A549 (cell line): ENCODE measurements at places on chromosomes 3 and 15.

DNA sequence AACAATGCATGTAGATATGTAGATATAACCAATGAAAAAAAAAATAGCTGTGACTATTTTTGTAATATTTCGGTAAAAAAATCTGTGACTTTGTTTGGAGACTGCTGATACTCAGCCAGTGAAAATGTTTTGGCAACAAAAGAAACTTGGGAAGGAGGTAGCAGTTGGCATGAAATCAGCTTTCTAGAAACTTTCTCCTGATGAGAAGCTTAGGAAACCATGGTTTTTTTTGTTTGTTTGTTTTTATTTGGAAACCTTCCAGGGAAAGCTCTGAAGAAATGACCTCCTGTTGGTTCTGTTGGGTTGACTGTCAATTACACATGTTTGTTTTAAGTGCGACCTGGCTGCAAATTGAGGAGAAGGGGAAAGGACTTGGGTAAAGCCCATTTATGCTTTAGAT lies 445.9 kb downstream of the UNC13C start:
- DNase-seq: no peak

GRCh38 chr3:24828551-24828950 lies 333.9 kb upstream of the THRB start:
- no peak for DNase-seq

- DNase-seq: no peak
Measured at GRCh38 chr3:104846270-104846669, 520.4 kb upstream of the ALCAM start.

DNA sequence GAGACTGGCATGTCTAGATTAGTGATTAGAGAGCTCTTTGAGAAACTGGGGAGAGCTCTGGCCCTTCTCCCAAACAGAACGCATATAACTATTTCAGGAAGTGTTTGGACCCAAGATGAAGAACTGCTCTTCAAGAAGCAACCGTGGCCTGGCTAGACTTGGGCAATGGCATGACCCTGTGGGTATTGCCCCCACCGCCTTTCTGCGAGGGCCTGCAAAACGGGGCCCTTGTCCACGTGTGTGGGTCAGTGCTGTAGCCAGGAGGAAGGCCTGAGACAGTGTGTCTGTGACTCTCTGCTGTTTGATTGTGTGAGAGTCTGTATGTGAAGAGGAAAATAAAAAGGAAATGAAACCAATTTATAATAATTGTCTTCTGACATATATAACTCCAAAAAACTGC lies 42.5 kb downstream of the EEFSEC start:
- DNase-seq: no peak

- no peak for DNase-seq
Measured at GRCh38 chr15:75178171-75178937, 23.3 kb upstream of the C15orf39 start.

GRCh38 chr3:89560568-89560967 lies 453.1 kb downstream of the EPHA3 start:
- no peak for DNase-seq

DNA sequence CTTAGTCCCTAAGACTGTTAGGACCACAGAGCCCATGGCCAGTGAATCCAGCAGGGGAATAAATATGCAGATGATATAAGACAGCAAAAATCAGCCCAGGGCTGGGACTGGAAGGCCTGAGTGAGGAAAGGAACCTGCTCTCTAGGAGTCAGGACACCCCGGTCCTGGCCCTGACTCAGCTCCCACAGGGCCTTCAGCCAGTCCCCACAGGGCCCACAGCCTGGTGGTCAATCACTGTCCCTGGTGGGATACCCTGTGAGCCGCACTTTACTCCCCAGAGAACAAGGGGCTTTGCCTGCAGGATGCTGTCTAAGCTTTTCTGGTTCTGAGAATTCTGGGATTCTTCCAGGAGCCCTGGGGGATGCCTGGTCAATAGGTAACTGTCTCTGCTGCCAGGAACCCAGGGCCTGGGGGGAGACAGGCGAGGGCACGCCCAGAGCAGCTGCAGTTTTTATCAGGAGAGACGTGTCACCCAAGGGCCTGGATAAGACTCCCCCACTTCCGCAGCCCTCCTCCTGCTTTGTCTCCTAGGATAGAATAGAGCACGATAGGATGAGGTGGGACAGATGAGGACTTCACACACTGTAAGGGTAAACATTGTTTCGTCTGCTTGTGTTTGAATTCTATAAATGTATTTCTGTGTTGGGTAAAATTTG lies 49.5 kb upstream of the MCF2L2 start:
- no peak for DNase-seq

DNA sequence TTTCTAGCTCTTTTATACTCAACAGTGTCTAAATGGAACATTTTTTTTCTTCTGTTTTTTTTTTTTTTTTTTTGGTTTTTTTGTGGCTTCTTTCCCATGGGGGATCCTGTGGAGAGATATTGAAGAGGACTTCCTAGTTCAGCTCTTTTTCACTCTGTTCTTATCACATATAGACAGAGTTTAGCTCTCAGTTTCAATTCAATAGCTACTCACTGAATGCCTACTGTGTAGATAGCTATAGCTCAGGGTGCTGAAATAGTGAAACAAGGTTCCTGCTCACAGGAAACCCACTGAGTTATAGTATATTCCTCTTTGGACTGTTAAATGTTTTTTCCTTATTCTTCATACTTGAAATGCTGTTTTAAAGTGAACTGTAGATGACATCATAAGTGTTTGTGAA lies 918.8 kb downstream of the CADM2 start:
- no peak for DNase-seq

DNA sequence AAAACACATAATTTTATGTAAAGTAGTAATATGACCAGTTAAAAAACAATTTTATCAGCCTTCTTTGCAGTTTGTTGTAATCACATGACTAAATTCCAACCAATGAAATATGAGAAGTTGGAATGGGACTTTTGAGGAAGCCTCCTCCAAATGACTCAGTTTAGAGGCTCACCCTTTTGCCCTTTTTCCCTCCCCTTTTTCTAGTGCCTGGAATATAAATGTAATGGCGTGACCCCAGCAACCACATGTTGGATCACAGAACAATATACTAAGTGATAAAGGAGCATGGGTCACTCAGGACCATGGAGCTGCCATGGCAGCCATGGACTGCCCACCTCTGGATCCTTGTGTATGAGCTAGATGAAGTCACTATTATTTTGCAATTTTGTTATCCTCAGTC lies 48.8 kb upstream of the HEG1 start:
- no peak for DNase-seq

DNA sequence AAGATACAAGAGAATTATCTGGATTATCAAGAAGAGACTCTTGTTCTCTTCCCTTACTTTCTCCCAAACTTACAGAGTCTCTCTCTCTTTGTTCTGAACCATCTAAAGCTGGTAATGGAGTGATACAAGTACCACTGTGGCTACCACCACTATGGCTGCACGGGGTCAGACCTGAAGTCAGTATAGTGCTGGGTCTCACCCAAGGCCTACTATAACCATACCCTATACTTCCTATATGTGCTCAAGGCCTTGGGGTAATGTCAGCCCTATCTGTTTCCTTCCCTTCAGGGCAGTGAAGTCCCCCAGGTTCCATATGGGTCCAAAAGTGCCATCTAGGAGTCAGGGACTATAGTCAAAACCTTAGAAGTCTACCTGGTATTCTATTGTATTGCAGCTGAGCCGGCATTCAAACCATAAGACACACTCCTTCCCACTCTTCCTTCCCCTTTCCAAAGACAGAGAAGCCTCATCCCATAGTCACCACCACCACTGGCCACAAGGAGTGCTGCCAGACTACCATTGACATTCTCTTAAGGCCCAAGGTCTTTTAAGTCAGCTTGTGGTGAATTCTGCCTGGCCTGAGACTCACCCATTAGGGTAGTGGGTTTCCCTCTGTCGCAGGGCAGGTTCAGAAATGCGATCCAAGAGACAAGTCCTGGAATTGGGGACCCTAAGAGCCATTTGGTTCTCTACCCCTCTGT lies 615.0 kb upstream of the NECTIN3 start:
- no peak for DNase-seq

DNA sequence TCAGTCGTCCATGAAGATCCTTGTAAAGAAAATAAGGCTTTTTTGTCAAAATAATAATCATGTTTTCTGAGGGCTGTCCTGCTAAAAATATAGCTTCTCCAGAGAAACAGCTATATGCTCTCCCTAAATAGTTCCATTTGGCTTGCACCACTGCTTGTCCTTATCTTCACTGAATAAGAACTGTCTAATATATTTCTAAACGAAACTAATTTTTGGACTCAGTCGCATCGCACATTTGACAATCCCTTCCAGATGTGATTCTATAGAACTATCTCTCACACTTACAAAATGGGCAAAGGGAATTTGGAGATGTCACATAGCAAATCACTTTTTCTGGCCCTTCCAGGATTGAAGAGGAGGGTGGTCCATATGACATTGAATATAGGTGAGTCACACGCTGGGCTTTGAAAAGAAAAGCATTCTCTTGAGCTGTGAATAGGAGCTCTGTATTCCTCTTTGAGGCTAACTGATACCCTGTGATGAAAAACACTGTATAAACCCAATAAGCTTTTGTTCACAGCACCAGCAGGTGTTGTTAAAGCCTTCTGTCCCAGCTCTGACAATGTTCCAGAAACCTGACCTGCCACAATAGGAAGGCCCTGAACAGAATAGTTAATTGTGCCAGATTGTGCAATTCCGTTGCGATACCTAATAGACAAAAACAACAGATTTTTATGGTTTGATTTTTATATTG lies 1144.2 kb downstream of the ROBO2 start:
- DNase-seq: no peak

DNA sequence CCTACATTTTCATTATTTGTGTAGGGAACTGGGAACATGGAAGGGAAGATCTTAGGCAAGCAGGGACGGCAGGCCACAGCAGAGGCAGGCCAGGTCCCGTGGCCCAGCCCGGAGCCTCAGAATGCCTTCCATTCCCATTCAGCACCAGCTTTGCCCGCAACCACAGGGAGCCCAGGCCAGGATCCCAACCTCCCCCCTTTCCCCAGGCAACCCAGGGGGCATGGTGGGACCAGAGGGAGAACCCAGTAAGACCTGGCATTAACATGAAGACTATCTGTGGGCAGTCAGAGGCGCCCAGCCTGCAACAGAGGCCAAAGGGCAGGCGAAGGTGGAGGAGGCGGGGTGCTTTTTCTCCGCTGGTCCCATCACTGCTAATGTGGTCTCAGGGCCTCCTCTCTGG lies 135.6 kb downstream of the TPRA1 start:
- no peak for DNase-seq

GRCh38 chr3:123302961-123303360 lies 101.2 kb downstream of the SEC22A start:
- no peak for DNase-seq

GRCh38 chr15:91553196-91553854 lies 300.2 kb upstream of the SLCO3A1 start:
- DNase-seq: no peak

DNA sequence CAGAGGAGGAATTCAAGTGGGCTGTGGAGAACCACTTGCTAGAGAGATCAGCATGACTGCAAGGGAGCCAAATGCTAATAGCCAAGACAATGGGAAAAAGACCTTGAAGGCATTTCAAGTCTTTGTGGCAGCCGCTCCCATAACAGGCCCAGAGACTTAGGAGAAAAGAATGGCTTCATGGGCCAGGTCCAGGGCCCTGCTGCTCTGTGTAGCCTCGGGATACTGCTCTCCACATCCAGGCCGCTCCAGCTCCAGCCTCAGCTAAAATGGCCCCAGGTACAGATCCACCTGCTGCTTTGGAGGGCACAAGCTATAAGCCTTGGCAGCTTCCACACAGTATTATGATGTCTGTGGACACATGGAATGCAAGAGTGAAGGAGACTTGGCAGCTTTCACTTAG lies 157.7 kb downstream of the NECTIN3 start:
- DNase-seq: no peak

GRCh38 chr3:194808640-194809097 lies 123.0 kb downstream of the FAM43A start:
- peak; percentile 13 for DNase-seq

DNA sequence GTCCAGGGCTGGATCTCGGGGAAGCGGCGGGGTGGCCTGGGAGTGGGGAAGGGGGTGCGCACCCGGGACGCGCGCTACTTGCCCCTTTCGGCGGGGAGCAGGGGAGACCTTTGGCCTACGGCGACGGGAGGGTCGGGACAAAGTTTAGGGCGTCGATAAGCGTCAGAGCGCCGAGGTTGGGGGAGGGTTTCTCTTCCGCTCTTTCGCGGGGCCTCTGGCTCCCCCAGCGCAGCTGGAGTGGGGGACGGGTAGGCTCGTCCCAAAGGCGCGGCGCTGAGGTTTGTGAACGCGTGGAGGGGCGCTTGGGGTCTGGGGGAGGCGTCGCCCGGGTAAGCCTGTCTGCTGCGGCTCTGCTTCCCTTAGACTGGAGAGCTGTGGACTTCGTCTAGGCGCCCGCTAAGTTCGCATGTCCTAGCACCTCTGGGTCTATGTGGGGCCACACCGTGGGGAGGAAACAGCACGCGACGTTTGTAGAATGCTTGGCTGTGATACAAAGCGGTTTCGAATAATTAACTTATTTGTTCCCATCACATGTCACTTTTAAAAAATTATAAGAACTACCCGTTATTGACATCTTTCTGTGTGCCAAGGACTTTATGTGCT lies 527 bp downstream of the B2M start:
- DNase-seq: peak; percentile 31

GRCh38 chr3:97680696-97681095 lies 83.9 kb upstream of the ARL6 start:
- no peak for DNase-seq

DNA sequence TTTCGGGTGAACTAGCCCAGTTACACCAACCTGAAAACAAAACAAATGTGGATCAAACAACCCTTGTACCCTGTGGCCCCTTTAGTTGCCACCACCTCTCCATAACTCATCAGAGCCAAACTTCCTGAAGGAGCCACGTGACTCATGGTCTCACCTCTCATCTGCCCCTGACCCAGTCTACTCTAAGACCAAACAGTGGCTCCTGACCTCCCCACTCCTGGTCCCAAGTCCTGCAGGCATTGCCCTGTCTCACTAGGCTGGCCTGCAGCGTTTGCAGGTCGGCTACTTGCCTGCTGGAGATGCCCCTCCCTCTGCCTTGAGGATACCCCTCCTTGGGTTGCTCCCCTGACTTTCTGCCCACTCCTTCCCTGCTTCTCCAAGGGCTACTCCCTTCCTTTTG lies 23.1 kb downstream of the SLC6A11 start:
- no peak for DNase-seq

DNA sequence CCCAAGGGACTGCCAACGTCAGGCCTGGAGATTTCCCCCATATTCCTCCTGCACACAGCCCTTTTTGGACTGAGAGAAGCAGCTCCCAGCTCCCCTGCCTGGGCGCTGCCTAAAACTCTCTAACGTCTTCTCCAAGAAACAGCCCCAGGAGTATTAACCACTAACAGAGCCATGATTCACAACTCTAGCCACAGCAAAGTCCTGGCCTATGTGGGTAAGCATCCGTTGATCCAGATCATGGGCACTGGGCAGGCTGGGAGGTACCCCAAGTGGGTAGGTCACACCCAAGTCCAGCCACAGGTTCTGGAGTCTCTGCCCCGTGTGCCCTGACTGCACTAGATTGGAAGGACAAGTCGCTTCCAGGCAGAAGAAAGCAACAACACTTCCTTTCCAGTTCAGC lies 31.9 kb downstream of the NBEAL2 start:
- no peak for DNase-seq

DNA sequence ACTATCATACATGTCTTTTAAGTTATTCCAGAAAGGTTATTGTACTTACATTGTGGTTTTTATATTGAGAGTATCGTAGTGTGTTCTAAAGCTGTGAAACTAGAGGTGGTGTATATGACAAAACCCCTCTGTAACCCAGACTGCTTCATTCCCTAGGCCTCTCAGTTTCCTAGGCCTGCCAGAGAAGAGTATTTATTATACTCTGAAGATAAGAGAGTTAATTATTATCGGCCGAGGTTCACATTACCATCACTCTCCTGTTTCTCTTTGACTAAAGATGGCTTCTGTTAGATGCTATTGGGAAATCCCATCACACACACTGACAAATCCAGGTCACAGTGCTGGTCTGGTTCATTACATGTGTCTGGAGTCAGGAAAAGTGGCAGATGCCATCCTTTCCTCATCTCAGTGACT lies 20.5 kb downstream of the EXOSC7 start:
- no peak for DNase-seq
